Kidney epithelial cell (primary cell): ENCODE measurements at places on chromosomes 11 and 22. TPM values are rescaled to one million over a fixed set of nuclear protein-coding genes. Genes with fewer than 3 reads are reported as not detected.

Gene OR52I2
- total RNA-seq, result not detected in 2 replicates

Gene RIMBP3B
- total RNA-seq, result 0.07 and 0.29 TPM in 2 replicates

Gene ACTN3
- total RNA-seq, result not detected in 2 replicates

Gene TMPRSS5
- 0.07 TPM in 1 of 2 replicates, not detected in the other for total RNA-seq

Gene ADAMTS8
- not detected in 2 replicates for total RNA-seq

Gene SLC37A2
- total RNA-seq, result 0.68 and 1.8 TPM in 2 replicates

Gene CLMP
- total RNA-seq, result 2.9 and 6.4 TPM in 2 replicates

Gene OR8K1
- not detected in 2 replicates for total RNA-seq

Gene CACNA1I
- total RNA-seq, result not detected in 2 replicates

Gene MS4A6E
- not detected in 2 replicates for total RNA-seq

Gene GLB1L3
- total RNA-seq, result 0.75 and 1.2 TPM in 2 replicates

Gene MDK
- total RNA-seq, result 756 and 805 TPM in 2 replicates

Gene EFCAB6
- 1.7 and 2.3 TPM in 2 replicates for total RNA-seq

Gene PPP2R1B
- 27.9 and 34.5 TPM in 2 replicates for total RNA-seq

Gene MYRF
- 13.7 and 16.6 TPM in 2 replicates for total RNA-seq

Gene DEFB131B
- not detected in 2 replicates for total RNA-seq

Gene OOSP4B
- total RNA-seq, result not detected in 2 replicates

Gene MRGPRX3
- not detected in 2 replicates for total RNA-seq

Gene STK33
- 14.9 and 15.7 TPM in 2 replicates for total RNA-seq

Gene OR52A5
- not detected in 2 replicates for total RNA-seq

Gene SIK2
- 10.1 and 12.0 TPM in 2 replicates for total RNA-seq

Gene YIF1A
- total RNA-seq, result 104 and 119 TPM in 2 replicates

Gene OR52H1
- 0.75 TPM in 1 of 2 replicates, not detected in the other for total RNA-seq

Gene POU2F3
- total RNA-seq, result 0.14 and 1.1 TPM in 2 replicates

Gene TMEM134
- 53.8 and 102 TPM in 2 replicates for total RNA-seq

Gene C22orf31
- total RNA-seq, result not detected in 2 replicates

Gene C11orf52
- 3.1 and 5.0 TPM in 2 replicates for total RNA-seq

Gene KRTAP5-2
- total RNA-seq, result not detected in 2 replicates

Gene TMEM132A
- total RNA-seq, result 597 and 616 TPM in 2 replicates

Gene SCUBE2
- 0.89 and 1.3 TPM in 2 replicates for total RNA-seq

Gene MAPK1
- 37.2 and 42.2 TPM in 2 replicates for total RNA-seq

Gene OMP
- not detected in 2 replicates for total RNA-seq

Gene ANGPTL5
- not detected in 2 replicates for total RNA-seq

Gene FAM180B
- not detected in 2 replicates for total RNA-seq

Gene OR52N4
- not detected in 2 replicates for total RNA-seq

Gene H19
- total RNA-seq, result 56.9 and 78.8 TPM in 2 replicates

Gene OR8G1
- total RNA-seq, result not detected in 2 replicates

Gene VPS37C
- 24.4 and 27.8 TPM in 2 replicates for total RNA-seq

Gene MAJIN
- total RNA-seq, result 0.17 and 0.68 TPM in 2 replicates

Gene OR5AP2
- total RNA-seq, result not detected in 2 replicates

Gene TRIM34
- total RNA-seq, result 4.5 and 4.9 TPM in 2 replicates

Gene HTR3B
- not detected in 2 replicates for total RNA-seq

Gene GDPD4
- total RNA-seq, result 0.08 TPM in 1 of 2 replicates, not detected in the other
